Activated CD4-positive, alpha-beta memory T cell treated with anti-CD3 and anti-CD28 coated beads, Interleukin-2, amount 10 ng/mL, durations not matched to agents 7 days and 5 days (primary cell): ENCODE measurements at places on chromosomes 12 and 14. TPM values are rescaled to one million over a fixed set of nuclear protein-coding genes. Genes with fewer than 3 reads are reported as not detected.

- H3K27me3 ChIP-seq, result peaks cover 5% of the 10 kb centered on the region
- DNase-seq, result no peak
- H3K36me3 ChIP-seq, result no peaks in the 10 kb centered on the region
- H3K27ac ChIP-seq, result no peak overlapping the region
- no peak overlapping the region for H3K4me3 ChIP-seq
Measured at GRCh38 chr12:93521225-93522080, 51.0 kb upstream of the SOCS2 start.

- no peaks in the 10 kb centered on the region for H3K27me3 ChIP-seq
- DNase-seq, result no peak
- no peak overlapping the region for H3K27ac ChIP-seq
- peaks cover 7% of the 10 kb centered on the region for H3K36me3 ChIP-seq
- no peak overlapping the region for H3K4me3 ChIP-seq
Measured at GRCh38 chr12:69467366-69467765, 2.8 kb upstream of the FRS2 start.

DNA sequence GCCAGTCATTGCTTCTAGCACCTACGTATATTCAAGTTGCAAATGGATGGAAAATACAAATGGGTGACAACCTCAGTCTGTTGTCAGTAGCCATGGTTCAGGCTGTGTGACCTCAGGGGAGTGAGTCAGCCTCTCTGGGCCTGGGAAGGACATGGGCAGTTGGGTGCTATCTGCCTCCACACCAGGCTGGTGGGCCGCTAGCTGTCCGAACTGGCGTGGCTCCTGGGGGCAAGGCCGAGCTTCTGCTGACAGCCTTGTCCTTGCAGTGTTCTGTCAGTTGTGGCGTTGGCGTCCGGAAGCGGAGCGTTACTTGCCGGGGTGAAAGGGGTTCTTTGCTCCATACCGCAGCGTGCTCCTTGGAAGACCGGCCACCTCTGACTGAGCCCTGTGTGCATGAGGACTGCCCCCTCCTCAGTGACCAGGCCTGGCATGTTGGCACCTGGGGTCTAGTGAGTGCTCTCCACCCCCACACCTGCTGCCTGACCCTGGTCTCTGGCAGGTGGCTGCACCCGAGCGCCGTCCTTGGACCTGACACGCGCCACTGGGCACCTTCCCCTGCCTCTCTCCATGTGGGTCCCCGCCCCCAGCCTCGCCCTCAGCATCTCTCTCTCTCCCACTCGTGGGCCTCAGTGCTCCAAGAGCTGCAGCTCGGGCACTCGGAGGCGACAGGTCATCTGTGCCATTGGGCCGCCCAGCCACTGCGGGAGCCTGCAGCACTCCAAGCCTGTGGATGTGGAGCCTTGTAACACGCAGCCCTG, 17.1 kb downstream of the PAPLN start:
- no peaks in the 10 kb centered on the region for H3K36me3 ChIP-seq
- peaks cover 4% of the 10 kb centered on the region for H3K27me3 ChIP-seq
- DNase-seq, result no peak
- peaks cover 8% of the 10 kb centered on the region for H3K4me1 ChIP-seq
- no peak overlapping the region for H3K27ac ChIP-seq

DNA sequence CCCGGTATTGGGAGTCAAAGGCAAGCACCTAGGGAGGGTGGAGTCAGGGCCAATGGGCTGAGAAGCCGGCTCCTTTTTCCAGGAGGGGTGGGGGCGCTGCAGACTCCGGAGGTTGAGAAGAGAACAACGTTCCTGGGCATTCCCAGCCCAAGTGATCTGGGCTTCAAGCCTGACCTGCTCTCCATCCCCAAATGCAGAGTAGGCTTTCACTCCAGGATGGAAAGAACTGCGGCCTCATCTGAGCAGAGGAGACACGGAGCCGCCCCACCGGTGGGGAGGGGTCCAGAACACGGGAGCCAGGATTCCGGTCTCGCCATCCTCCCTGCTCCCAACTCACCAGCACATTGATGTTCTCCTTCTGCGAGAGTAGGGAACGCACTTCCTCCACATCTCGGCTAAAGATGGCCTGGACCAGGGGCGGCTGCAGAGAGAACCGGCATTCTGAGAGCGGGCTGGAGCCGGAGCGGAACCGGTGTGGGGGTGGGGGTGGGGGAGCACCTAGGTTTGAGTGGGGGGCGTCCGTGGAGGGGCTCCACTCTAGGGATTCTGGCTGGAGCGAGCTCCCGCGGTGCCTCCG, 605 bp downstream of the ANKRD52 start:
- no peak for DNase-seq
- H3K27me3 ChIP-seq, result no peaks in the 10 kb centered on the region
- H3K4me1 ChIP-seq, result peaks cover 22% of the 10 kb centered on the region
- H3K4me3 ChIP-seq, result peak overlapping the region; percentile 82
- peaks cover 32% of the 10 kb centered on the region for H3K36me3 ChIP-seq
- peak overlapping the region; percentile 62 for H3K27ac ChIP-seq

GDF3 gene
- not detected for total RNA-seq

DNA sequence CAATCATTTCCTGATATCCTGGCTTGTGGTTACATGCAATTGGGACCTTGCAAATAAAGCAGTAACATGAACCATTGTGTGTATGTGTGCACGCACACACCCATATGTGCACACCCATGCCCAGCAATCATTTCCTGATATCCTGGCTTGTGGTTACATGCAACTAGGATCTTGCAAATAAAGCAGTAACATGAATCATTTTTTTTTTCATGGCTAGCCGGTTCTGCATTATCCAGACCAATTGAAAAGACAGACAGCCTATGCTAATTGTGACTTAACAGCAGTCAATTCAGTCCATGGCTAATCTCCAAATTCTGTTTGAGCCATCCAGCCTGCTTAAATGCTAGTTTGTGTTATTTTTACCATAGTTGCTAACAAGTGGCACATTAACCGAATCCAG, 134.3 kb downstream of the TTC7B start:
- no peak overlapping the region for H3K4me3 ChIP-seq
- H3K36me3 ChIP-seq, result no peaks in the 10 kb centered on the region
- peaks cover 24% of the 10 kb centered on the region for H3K4me1 ChIP-seq
- no peaks in the 10 kb centered on the region for H3K27me3 ChIP-seq

DNA sequence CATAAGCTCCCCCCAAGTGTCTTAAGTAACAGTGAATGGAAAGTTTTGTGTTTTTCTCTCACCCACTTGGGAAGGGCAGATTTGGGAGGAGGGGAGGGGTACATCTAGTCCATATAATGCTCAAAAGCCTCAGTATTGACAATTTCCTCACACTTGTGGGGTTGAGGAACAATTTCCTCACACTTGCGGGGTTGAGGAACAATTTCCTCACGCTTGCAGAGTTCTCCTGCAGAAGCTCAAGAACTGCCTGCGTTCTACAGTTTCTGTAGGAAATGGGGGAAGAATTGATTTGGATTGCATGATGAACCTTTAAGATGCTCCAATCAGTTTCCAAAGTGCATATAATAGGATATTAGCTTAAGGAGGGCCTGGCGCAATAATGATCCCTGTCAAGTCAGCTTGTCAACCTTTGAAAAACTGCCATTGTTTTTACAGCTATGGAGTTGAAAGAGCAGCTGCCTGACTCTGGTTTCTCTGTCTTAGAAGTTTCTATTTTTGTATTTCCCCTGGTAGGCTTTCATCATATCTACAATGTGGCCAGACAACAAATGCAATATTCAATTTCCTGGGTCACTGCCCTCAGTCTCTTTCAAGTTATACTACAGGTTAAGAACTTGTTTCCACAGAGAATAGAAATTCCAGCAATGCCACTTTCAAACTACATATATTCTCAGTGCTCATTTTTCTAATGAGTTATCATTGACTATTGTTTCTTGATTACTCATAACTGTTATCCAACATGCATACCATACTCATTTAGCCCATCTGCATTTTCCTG, 66.5 kb downstream of the PLEKHG7 start:
- no peak overlapping the region for H3K4me3 ChIP-seq
- H3K36me3 ChIP-seq, result no peaks in the 10 kb centered on the region
- no peak overlapping the region for H3K27ac ChIP-seq
- DNase-seq, result no peak
- no peaks in the 10 kb centered on the region for H3K27me3 ChIP-seq

GRCh38 chr14:36462890-36463289, 57.1 kb downstream of the NKX2-1 start:
- no peaks in the 10 kb centered on the region for H3K27me3 ChIP-seq
- H3K27ac ChIP-seq, result no peak overlapping the region
- no peaks in the 10 kb centered on the region for H3K4me1 ChIP-seq
- DNase-seq, result no peak
- no peaks in the 10 kb centered on the region for H3K36me3 ChIP-seq
- H3K4me3 ChIP-seq, result no peak overlapping the region

ADAM21 gene
- not detected for total RNA-seq

ANO2 gene
- not detected for total RNA-seq

DPPA3 gene
- total RNA-seq, result not detected

P2RX2 gene
- not detected for total RNA-seq

- no peaks in the 10 kb centered on the region for H3K27me3 ChIP-seq
- no peak for DNase-seq
- H3K36me3 ChIP-seq, result peaks cover 6% of the 10 kb centered on the region
- H3K4me1 ChIP-seq, result no peaks in the 10 kb centered on the region
Measured at GRCh38 chr12:37546901-37547475, 769.6 kb upstream of the ALG10B start.

DNA sequence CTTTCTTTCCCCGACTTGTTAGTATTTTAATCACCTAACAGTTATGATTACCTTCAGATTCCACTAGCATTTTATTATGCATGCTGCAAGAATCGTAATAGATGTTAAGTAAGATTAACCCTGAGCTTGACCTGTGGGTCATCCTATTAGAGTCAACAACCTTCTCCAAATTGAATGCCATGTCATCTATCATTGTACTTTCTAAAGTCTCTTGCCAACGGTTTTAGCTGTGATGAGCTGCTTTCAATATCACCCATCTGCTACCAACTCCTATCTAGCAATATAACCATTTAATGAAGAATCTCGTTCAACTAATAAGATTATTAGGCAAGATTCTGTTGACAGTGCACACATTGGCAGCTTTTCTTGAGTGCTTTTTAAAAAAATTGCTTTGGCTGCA, 33.7 kb downstream of the DACT1 start:
- no peak for DNase-seq
- no peak overlapping the region for H3K4me3 ChIP-seq
- no peaks in the 10 kb centered on the region for H3K36me3 ChIP-seq
- H3K27ac ChIP-seq, result no peak overlapping the region

GRCh38 chr14:69269381-69269780, 9.4 kb downstream of the GALNT16 start:
- no peaks in the 10 kb centered on the region for H3K4me1 ChIP-seq
- peaks cover 15% of the 10 kb centered on the region for H3K27me3 ChIP-seq
- H3K36me3 ChIP-seq, result no peaks in the 10 kb centered on the region
- H3K4me3 ChIP-seq, result no peak overlapping the region
